MG63 (cell line): ENCODE measurements at places on chromosomes 7 and 10. TPM values are rescaled to one million over a fixed set of nuclear protein-coding genes. Genes with fewer than 3 reads are reported as not detected.

Gene OR6V1
- not detected in 2 replicates for total RNA-seq

Gene FAM180A
- 3.8 and 6.8 TPM in 2 replicates for total RNA-seq

Gene AIFM2
- total RNA-seq = 20.7 and 21.8 TPM in 2 replicates

Gene AQP1
- total RNA-seq = not detected in 2 replicates

Gene MSRB2
- total RNA-seq = 18.6 and 26.3 TPM in 2 replicates

Gene ANKRD30A
- total RNA-seq = not detected in 2 replicates

Gene HMX3
- 5.0 and 8.6 TPM in 2 replicates for total RNA-seq

Gene PODXL
- 1.0 and 1.2 TPM in 2 replicates for total RNA-seq

Gene EGR2
- total RNA-seq = 0.56 TPM in 1 of 2 replicates, not detected in the other

Gene ABCC2
- 0.72 and 1.7 TPM in 2 replicates for total RNA-seq

Gene NRCAM
- 0.79 and 1.5 TPM in 2 replicates for total RNA-seq

Gene SDHAF3
- total RNA-seq = 13.8 and 26.7 TPM in 2 replicates

Gene SLC25A13
- 12.4 and 26.7 TPM in 2 replicates for total RNA-seq

Gene LRRD1
- total RNA-seq = not detected in 2 replicates

Gene DRGX
- 0.07 and 0.10 TPM in 2 replicates for total RNA-seq

Gene CALY
- not detected in 2 replicates for total RNA-seq

Gene SLC16A9
- 1.4 and 4.0 TPM in 2 replicates for total RNA-seq

- no peak for DNase-seq
Measured at GRCh38 chr10:29994811-29995210, 64.6 kb downstream of the JCAD start.

DNA sequence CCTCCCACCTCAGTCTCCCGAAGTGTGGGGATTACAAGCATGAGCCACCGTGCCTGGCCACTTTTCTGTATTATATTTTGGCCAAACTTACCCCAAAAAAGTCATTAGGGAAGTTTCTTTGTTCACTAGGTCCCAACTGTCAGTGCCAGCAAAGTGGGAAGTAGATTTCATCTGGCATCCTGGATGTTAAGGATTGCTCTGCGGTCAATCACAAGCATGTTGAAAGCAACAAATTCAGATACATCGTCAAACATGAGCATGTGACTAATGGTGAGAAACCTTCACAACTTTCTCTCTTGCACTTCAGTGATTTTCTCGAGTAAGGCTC is 14.3 kb upstream of the LRRC17 start:
- DNase-seq = no peak

GRCh38 chr7:1521456-1521855 is 9.0 kb upstream of the MAFK start:
- DNase-seq = no peak

GRCh38 chr7:50181081-50181480 is 88.0 kb upstream of the ZPBP start:
- DNase-seq = no peak

DNA sequence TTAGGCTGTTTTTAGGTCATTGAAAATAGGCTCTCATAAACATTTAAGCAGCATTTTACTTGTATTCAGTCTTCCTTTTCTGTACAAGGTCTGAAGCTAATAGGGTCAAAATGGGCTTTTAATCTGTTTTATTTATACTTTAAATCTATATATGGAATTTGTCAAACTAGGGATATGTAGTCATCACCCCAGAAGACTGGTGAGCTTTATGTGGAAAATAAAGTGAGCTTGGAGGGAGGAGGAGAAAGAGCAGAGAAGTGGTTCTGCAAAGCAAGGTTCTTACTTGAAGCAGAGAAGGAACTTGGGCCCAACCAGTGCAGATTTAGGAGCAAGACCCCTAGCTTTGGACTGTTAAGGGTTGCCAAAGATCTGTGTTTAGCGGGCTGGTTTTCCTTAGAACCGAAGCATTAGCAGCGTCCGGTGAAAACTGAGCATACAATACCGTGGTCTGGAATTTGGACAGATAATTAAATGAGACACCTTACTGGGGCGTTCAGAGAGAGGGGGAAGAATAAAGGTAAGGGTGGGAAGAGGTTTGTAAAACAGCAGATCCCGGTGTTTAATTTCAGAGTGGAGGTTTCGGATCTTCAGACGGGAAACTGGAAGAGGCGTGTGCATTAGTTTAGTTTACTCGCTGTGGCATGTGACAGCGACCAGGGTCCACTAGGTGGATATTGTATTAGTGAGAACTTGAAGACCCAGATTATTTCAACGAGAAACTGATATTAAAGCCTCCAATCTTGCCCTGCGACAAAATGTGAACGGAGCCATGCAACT is 2.4 kb downstream of the BAMBI start:
- peak; percentile 11 for DNase-seq

GRCh38 chr10:69240455-69240854 is 20.3 kb downstream of the HKDC1 start:
- DNase-seq = no peak

DNA sequence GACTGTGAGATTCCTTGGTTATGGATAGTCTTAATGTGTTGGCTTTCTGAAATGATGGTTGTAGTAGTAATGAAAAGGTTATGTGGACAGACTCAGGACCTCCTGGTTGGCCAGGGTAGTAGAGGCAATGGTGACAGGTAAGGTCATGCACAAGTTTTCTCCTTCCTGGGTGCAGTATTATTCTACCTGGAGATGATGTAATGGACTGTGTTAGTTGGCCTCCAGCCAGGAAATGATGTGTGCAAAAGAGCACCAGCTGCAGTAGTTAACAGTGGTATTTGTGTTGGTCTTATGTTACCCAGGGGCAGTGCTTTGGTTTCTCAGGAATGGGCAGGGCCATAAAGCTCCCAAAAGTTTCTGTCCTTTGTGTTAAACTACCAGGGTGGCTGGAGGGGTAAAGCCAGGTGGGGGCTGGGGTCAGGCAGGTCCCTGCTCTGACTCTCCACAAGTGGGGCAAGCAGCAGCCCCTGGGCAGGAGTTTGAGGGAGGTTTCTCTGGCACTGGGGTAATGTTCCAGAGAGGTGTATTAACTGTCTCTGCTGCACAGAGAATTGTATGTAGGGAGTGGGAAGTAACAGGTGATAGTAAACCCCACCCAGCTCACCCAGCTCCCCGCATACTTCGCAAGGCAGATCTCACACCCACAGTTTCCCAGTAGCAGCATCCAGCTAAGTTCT is 36.3 kb downstream of the GPR22 start:
- no peak for DNase-seq

DNA sequence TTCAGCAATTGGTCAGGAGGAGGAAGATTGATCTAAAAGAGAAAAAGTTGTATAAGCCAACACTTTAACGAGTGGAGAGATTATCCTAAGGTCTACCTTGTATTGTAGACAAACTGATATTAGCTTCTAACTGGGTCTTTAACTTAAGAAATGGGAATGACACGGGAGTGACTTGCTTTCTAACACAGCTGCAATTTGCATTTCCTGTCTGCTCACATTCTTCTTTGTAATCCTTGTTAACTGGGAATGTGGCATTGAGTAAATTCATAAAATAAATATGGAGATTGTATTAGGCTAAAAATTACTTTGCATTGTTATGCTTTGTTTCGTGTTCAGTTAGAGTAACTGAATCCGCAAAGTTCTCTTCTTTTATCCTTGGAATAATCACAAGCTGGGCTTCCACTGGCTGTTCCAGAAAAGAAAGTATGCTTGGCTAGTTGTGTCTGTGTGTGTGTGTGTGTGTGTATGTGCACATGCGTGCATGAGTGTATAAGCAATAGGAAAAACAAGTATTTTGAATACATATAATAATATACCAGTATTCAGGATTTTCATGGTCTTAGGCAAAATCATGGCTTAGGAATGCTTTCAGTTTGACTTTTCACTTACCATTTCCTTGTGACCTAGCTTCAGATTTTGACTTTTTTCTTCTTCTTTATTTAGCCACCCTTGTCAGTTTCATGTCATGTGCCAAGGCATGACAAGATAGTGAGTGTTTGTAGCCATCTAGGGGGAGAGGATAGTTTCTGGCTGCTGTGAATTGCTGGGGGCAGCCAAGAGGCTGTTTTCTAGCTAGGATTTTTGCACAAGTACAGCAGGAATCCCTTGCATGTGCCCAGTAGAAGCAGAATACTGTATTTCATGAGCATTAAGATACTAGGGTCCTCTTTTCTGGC is 54.5 kb upstream of the FZD8 start:
- no peak for DNase-seq

DNA sequence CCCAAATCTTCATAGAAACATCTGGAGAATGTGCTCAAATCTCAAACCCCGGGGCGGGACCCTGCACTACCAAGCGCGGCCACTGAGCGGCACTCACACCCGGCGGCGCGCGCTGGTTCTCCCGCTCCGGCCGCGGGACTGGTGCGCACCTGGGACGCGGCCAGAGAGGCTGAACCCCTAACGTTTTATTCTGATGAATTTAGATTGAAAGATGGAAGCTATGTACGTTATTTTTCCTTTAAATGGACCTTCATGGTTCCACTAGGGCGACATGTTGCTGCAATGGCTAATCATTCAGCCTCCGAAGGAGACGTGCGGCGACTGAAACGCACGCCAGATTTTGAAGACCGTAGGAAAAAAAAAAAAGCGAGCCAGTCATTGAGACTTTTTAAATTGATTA is 107.0 kb upstream of the INSIG1 start:
- peak; percentile 32 for DNase-seq

- DNase-seq = no peak
Measured at GRCh38 chr7:47568547-47568946, 13.4 kb downstream of the TNS3 start.

DNA sequence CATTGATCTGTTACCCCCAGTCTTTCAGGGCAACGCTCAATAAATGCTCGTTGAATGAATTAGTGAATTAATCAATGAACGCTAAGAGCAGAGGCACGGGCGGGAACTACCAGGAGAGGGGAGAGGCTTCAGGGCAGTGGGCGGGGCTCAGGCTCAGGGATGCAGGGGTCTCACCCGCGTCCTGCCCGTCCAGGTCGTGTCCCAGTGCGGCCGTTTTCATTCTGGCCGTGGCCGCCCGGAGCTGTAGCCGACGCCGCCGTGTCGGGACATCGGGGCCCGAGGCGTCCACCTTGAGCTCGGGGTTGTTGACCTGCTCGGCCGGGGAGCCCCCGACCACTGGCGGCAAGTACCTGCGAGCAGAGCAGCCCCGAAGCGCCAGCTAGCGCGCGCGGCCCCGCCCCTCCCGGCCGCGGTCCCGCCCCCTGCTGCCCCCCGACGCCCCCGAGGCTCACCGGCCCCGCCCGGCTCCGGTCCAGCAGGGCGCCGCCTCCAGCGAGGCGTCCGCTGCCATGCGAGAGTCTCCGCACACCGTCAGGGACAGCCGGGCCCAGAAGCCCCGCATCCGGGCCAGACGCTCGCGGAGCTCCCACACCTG is 2.8 kb upstream of the GAL3ST4 start:
- no peak for DNase-seq

DNA sequence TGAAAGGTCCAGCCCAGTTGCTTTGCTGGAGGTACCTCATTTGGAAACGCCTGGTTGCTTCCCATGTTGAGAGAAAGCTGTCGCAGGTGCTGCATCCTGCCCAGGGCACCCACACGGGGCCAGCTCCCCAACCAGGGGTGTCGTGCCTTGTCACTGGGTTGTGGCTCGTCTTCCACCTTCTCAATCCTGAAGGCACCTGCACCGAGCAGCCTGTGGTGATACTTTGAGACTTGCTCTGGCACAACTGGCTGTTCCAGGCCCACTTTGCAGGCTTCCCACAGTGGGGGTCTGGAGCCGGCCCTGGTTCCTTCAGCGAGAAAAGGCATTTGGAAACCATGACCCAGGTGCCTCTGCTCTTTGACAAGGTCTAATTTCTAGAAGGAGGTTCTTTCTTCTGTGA is 197.3 kb upstream of the PPP2R2D start:
- DNase-seq = no peak
